ENCODE measurements at places on chromosomes 16 and 17. TPM values are rescaled to one million over a fixed set of nuclear protein-coding genes. Genes with fewer than 3 reads are reported as not detected.
A peak's percentile ranks its signal among the peaks of the same experiment; 100 is the strongest.

GRCh38 chr16:89093602-89094251, at the start of gene ACSF3:
ACSF3 (plus strand) TSS chr16:89093852; CDS start chr16:89100682, 6,830 bp downstream.
- no peak within 1 kb of the TSS for H3K27ac ChIP-seq
- peak within 1 kb of the TSS; percentile 91 for H3K4me3 ChIP-seq
- no peaks in the 10 kb centered on the region for H3K36me3 ChIP-seq
- H3K4me1 ChIP-seq = peaks cover 36% of the 10 kb centered on the region

DNA sequence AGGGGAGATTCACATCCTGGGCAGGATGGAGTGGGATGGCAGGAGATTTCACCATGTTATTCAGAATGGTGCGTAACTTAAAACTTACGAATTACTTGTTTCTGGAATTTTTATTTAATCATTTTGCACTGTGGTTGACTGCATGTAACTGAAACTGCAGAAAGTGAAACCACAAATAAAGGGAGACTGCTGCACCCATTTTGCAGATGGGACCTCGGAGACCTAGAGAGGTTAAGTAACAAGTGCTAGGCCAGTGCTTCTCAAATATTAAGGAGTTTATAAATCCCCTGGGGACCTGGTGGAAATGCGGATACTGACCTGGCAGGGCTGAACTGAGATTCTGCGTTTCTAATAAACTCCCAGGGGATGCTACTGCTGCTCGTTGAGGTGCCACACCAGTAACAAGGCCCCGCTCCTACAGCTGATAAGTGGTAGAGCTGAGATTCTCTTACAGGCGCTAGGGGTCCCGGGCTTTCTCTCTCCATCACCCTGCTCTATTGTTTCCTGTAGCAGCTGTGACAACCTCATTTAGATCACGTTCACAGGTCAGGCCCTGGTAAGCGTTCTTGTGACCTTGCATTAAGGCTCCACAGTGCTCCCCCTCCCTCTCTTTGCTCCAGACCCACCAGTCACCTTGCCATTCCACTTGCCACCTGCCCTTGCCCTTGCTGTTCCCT, 167.1 kb upstream of the CDH13 start:
- DNase-seq = no peak
- no peaks in the 10 kb centered on the region for H3K4me1 ChIP-seq
- H3K27ac ChIP-seq = no peak overlapping the region
- H3K4me3 ChIP-seq = no peak overlapping the region

GRCh38 chr16:68062910-68063393, 22.2 kb upstream of the NFATC3 start:
- H3K4me1 ChIP-seq = peaks cover 11% of the 10 kb centered on the region
- no peaks in the 10 kb centered on the region for H3K36me3 ChIP-seq
- no peak overlapping the region for H3K27ac ChIP-seq
- DNase-seq = peak; percentile 29
- no peak overlapping the region for H3K4me3 ChIP-seq

- no peak overlapping the region for H3K4me3 ChIP-seq
- DNase-seq = no peak
- no peaks in the 10 kb centered on the region for H3K4me1 ChIP-seq
- H3K36me3 ChIP-seq = no peaks in the 10 kb centered on the region
- no peaks in the 10 kb centered on the region for H3K27me3 ChIP-seq
These were observed 12.6 kb upstream of the LGALS9 start for GRCh38 chr17:27618417-27618816.

DNA sequence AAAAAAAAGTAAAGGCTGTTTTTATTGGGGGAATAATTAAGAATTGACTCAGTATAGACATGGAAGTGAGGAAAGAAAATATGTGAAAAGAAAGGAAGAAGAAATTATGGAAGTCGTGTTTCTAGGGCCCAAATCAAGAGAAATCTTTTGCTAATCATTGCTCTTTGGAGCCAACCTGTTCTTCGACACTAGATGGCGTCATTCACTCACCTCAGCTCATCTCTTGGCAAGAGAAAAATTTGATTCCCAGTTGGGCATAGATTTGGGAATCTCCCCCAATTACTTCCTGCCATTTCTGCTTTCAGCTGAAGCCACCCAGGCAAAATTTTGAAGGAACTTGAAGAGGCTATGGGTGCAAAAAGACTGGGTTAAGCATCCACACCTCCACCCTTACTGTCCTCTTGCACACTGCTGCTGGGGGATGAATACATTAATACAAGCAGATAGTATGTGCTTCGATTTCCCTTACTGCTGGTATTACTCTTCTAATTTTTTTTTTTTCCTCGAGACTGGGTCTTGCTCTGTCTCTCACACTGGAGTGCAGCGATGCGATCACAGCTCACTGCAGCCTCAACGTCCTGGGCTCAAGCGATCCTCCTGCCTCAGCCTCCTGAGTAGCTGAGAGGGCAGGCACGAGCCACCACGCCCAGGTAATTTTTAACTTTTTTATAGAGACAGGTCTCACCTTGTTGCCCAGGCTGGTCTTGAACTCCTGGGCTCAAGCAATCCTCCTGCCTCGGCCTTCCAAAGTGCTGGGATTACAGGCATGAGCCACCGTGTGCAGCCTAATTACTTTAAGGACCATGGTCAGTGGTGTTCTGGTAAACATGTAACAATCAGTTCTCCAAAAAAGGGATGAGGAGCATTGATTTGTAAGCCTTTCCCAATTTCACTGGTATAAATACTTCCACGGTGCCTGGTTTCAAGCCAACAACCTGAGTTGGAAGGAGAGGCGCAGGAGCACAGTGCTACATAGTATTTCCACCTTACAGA, 13.5 kb downstream of the PSMD7 start:
- peak; percentile 42 for DNase-seq
- H3K4me3 ChIP-seq = no peak overlapping the region
- no peaks in the 10 kb centered on the region for H3K4me1 ChIP-seq
- no peaks in the 10 kb centered on the region for H3K36me3 ChIP-seq
- H3K27ac ChIP-seq = no peak overlapping the region

- no peak overlapping the region for H3K4me3 ChIP-seq
- no peak for DNase-seq
- peaks cover 10% of the 10 kb centered on the region for H3K4me1 ChIP-seq
- H3K27ac ChIP-seq = no peak overlapping the region
These were observed 12.0 kb downstream of the TAF15 start for GRCh38 chr17:35821308-35821707.

- no peak overlapping the region for H3K27ac ChIP-seq
- H3K36me3 ChIP-seq = peaks cover 23% of the 10 kb centered on the region
- H3K4me1 ChIP-seq = peaks cover 2% of the 10 kb centered on the region
- H3K4me3 ChIP-seq = no peak overlapping the region
- no peak for DNase-seq
These were observed 3.5 kb downstream of the ELMO3 start for GRCh38 chr16:67202426-67202825.

DNA sequence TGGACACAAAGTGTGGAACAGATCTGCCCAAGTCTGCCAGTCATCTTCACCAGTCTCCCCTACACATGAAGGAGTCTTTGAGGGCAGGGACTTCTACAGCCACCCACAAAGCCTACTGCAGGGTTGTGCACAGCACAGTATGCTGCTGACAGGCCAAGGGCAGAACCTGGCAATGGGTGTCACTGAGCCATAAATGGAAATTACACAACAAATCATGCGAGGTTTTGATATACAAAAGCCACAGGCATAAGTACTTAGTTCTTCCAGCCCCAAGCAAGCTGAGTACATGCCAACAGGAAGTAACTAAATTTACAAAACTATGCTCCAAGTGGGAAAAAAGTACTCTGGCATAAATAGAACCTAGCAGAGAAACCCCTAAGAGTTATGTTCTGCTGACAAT, 7.8 kb upstream of the PSMC3IP start:
- H3K4me3 ChIP-seq = no peak overlapping the region
- no peak overlapping the region for H3K27ac ChIP-seq
- H3K27me3 ChIP-seq = no peaks in the 10 kb centered on the region
- H3K36me3 ChIP-seq = peaks cover 98% of the 10 kb centered on the region

GRCh38 chr17:3974138-3974687, 10.0 kb upstream of the ATP2A3 start:
- H3K27me3 ChIP-seq = no peaks in the 10 kb centered on the region
- H3K4me1 ChIP-seq = peaks cover 14% of the 10 kb centered on the region
- no peak overlapping the region for H3K4me3 ChIP-seq
- no peaks in the 10 kb centered on the region for H3K36me3 ChIP-seq
- no peak overlapping the region for H3K27ac ChIP-seq

DNA sequence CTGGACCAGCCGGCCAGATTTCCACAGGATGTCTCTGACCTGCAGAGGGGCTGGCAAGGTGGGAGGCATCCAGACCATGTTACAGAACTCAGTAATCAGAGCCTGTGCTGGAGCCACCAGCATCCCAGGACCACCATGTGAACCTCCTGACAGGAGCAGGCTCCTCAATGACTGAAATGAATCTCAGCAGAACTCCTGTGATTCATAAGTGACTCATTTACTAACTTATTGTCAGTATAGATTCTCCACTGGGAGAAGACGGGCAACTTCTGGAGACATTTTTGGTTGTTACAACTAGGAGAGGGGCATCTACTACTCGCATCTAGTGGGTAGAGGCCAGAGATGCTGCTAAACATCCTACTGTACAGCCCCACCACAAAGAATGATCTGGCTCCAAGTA, 3.1 kb upstream of the WWOX start:
- H3K4me3 ChIP-seq = no peak overlapping the region
- DNase-seq = no peak
- H3K4me1 ChIP-seq = peaks cover 7% of the 10 kb centered on the region
- H3K27me3 ChIP-seq = no peaks in the 10 kb centered on the region
- H3K27ac ChIP-seq = no peak overlapping the region

GRCh38 chr16:21997697-21998480, 3.0 kb downstream of the PDZD9 start:
- H3K27ac ChIP-seq = no peak overlapping the region
- H3K36me3 ChIP-seq = no peaks in the 10 kb centered on the region
- H3K4me1 ChIP-seq = peaks cover 5% of the 10 kb centered on the region
- H3K27me3 ChIP-seq = no peaks in the 10 kb centered on the region
- H3K4me3 ChIP-seq = no peak overlapping the region

GRCh38 chr16:35298460-35299243, 1839.2 kb downstream of the TP53TG3F start:
- H3K4me3 ChIP-seq = no peak overlapping the region
- H3K27me3 ChIP-seq = no peaks in the 10 kb centered on the region
- DNase-seq = no peak
- no peak overlapping the region for H3K27ac ChIP-seq

DNA sequence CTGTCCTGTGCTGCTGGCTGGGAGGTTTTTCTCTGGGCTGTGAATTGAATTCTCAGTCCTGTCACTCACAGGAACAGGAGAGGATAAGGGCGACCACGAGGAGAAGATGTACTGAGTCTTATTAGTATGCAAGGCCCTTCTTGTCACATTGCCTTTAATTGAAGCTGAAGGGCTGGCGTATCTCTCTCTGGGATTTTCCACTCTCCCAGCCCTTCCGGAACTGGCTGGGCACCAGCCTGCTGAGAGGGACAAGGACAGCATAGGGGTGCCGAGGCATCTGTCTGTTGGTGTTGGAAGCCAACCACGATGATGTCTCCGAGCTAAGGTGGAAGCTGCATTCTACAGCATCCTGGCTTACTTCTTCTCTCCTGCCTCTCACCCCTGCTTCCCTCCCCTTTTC, 33.2 kb downstream of the GPRC5B start:
- DNase-seq = peak; percentile 62
- H3K27me3 ChIP-seq = no peaks in the 10 kb centered on the region
- H3K4me1 ChIP-seq = peaks cover 5% of the 10 kb centered on the region
- peak overlapping the region; percentile 54 for H3K27ac ChIP-seq
- H3K36me3 ChIP-seq = no peaks in the 10 kb centered on the region

- peak within 1 kb of the TSS; percentile 82 for H3K27ac ChIP-seq
- H3K27me3 ChIP-seq = no peaks in the 10 kb centered on the region
- peaks cover 43% of the 10 kb centered on the region for H3K4me1 ChIP-seq
- DNase-seq = peak; percentile 78
- H3K4me3 ChIP-seq = peak within 1 kb of the TSS; percentile 79
These were observed at the start of gene IL4R for GRCh38 chr16:27313422-27314160. IL4R (plus strand) TSS chr16:27313974; CDS start chr16:27340204, 26,230 bp downstream.

GRCh38 chr17:41196068-41196467, 6.4 kb downstream of the KRTAP9-1 start:
- no peak overlapping the region for H3K4me3 ChIP-seq
- H3K27me3 ChIP-seq = no peaks in the 10 kb centered on the region
- H3K36me3 ChIP-seq = no peaks in the 10 kb centered on the region
- H3K4me1 ChIP-seq = no peaks in the 10 kb centered on the region
- H3K27ac ChIP-seq = no peak overlapping the region

DNA sequence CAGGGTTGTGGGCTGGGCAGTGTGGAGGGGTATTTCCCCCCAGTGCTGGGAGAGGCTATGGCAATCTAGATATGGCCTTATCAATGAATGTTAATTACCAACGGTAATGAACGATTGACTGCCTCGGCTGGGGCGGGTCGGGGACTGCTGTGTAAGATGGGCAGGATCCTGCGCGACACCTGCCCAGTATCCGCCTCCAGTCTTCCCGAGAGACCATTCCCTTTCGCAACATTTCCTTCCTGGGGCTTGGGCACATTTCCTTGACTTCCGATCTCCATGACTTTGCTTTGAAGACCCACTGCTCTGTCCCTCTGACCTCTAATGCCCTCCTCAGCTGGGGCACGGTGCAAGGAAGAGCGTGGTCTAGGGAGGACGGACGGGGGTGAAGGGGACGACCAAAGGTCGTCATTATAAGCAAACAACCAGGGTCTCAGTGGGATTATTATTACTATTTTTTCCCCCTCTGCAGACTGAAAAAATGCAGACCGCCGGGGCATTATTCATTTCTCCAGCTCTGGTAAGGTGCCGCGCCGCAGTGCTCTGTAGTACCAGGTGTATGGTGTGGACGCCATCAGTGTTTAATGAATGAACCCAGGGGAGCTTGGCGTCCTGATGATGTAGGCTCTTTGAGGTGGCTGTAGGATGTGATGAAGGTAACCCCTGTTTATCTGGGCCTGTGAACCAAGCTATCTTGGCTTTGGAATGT, 506 bp downstream of the ATP5MC1 start:
- no peaks in the 10 kb centered on the region for H3K36me3 ChIP-seq
- peaks cover 10% of the 10 kb centered on the region for H3K4me1 ChIP-seq
- H3K27ac ChIP-seq = peak overlapping the region; percentile 90
- DNase-seq = no peak

NTN1 gene
- total RNA-seq = 0.41 TPM

HCRT gene
- not detected for total RNA-seq
